ENCODE measurements at places on chromosomes 11 and 22.

DNA sequence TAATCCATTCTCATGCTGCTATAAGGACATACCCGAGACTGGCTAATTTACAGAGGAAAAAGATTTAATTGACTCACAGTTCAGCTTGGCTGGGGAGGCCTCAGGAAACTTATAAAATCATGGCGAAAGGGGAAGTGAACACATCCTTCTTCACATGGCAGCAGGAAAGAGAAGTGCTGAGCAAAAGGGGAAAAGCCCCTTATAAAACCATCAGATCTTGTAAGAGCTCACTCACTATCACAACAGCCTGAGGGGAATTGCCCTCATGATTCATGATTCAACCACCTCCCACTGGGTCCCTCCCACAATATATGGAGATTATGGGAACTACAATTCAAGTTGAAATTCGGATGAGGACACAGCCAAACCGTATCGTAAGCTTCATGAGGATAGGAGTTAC lies 3.8 kb upstream of the CYB5R2 start:
- no peak for DNase-seq
- H3K27me3 ChIP-seq: peaks cover 54% of the 10 kb centered on the region
- H3K36me3 ChIP-seq: no peaks in the 10 kb centered on the region
- H3K4me3 ChIP-seq: no peak overlapping the region
- peaks cover 26% of the 10 kb centered on the region for H3K4me1 ChIP-seq

DNA sequence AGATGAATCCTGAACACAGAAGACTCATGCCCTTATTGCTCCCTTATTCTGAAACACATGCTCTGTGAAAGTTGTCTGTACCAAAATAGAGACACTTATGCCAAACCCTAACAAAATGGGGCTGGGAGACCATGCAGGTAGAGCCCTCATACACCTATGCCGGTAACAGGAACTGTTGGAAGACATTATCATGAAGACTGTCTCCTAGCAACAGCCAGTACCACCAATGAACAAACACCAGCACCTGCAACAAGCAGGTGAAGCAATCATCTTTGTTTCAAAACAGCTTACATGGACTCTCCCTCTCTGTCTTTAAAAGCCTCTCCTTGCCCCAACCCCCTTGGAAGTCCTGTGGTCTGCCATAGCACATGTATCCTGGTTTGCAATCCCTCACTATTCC lies 17.2 kb downstream of the SLC5A4 start:
- no peak overlapping the region for H3K27ac ChIP-seq
- no peak overlapping the region for H3K4me3 ChIP-seq
- no peaks in the 10 kb centered on the region for H3K36me3 ChIP-seq

GRCh38 chr11:11806586-11806985 lies 35.2 kb upstream of the USP47 start:
- no peak for DNase-seq
- no peak overlapping the region for H3K27ac ChIP-seq
- no peaks in the 10 kb centered on the region for H3K4me1 ChIP-seq
- peaks cover 8% of the 10 kb centered on the region for H3K27me3 ChIP-seq
- no peak overlapping the region for H3K4me3 ChIP-seq
- H3K36me3 ChIP-seq: no peaks in the 10 kb centered on the region

DNA sequence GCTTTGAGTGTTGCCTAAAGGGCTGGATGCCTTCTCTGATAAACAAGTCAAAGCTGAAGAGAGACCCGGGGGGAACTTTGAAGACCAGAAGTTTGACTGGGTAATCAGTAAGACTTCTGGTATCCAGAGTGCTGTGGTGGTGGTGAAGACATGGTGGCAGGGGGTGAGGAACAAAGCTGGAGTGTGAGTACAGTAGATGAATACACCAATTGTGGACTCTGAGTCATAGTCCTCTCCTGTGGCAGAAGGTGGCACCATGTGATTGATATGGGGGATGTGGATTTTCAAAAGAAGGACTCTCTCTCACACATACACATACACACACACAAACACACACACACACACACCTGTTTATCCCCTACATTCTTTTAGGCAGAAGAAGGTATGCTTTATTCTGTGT lies 12.3 kb downstream of the MS4A6A start:
- H3K4me1 ChIP-seq: peaks cover 7% of the 10 kb centered on the region
- H3K27me3 ChIP-seq: peaks cover 31% of the 10 kb centered on the region
- no peaks in the 10 kb centered on the region for H3K36me3 ChIP-seq
- no peak for DNase-seq
- no peak overlapping the region for H3K27ac ChIP-seq
- H3K4me3 ChIP-seq: no peak overlapping the region

DNA sequence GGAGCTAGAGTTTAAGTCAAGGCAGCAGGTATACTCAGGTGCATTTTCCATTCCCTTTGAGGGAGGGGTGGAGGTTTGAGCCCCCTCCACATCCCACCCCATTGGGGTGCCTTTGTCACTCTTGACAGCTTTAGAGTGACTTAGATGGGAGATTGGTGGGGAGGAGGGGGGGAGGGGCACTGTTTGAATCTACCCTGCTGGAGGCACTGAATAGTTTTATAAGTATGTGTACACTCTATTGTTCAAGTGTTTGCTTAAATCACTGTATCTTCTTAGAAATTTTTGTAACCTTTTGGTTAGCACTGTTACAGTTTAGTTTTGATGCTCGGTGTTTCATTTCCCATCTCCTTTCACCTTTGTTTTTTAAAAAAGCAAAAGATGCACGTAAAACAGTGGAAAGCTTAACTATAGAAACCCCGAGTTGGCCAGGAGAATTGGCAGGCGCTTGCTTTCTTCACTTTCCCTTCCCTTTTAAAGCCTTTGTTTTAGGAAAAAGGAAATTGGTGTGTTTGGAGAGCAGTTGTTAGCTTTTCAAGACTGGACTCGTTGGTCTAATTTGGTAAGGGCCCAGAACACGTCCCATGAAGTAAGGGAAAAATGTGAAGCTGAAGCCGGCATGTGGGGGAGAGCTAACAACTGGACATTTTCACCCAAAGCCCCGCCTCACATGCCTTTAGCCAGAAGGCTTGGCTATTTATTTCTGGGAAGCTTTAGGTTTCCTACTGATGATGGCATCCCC lies 42.8 kb downstream of the TNRC6B start:
- H3K27me3 ChIP-seq: no peaks in the 10 kb centered on the region
- H3K4me1 ChIP-seq: peaks cover 77% of the 10 kb centered on the region
- H3K4me3 ChIP-seq: no peak overlapping the region
- H3K27ac ChIP-seq: peak overlapping the region; percentile 4
